ENCODE measurements at places on chromosomes 12 and 14. TPM values are rescaled to one million over a fixed set of nuclear protein-coding genes. Genes with fewer than 3 reads are reported as not detected.

C12orf56 gene
- total RNA-seq = 0.43 TPM

MSI1 gene
- not detected for total RNA-seq

ZBTB42 gene
- total RNA-seq = 6.2 TPM

LRTM2 gene
- not detected for total RNA-seq

SERPINA12 gene
- total RNA-seq = not detected

NDUFA12 gene
- 122 TPM for total RNA-seq

MUCL1 gene
- not detected for total RNA-seq

PKP2 gene
- 0.13 TPM for total RNA-seq

NEDD1 gene
- total RNA-seq = 62.0 TPM

SIX6 gene
- not detected for total RNA-seq

SLC39A5 gene
- not detected for total RNA-seq

PRKD1 gene
- 21.0 TPM for total RNA-seq

SYT1 gene
- 2.4 TPM for total RNA-seq

OTUB2 gene
- 1.9 TPM for total RNA-seq

BIN2 gene
- not detected for total RNA-seq

SDSL gene
- total RNA-seq = 5.1 TPM

FOXN4 gene
- not detected for total RNA-seq

HAL gene
- total RNA-seq = not detected

SPIC gene
- not detected for total RNA-seq

GPRC5D gene
- total RNA-seq = not detected

WNT1 gene
- not detected for total RNA-seq

KLRC4 gene
- not detected for total RNA-seq

TMEM119 gene
- 93.2 TPM for total RNA-seq

NOVA1 gene
- total RNA-seq = under 0.01 TPM

CACNA1C gene
- total RNA-seq = 11.5 TPM

RNASE1 gene
- not detected for total RNA-seq

NAB2 gene
- 107 TPM for total RNA-seq

SSPN gene
- 12.5 TPM for total RNA-seq

JAG2 gene
- total RNA-seq = 0.13 TPM

All from GM23248 (cell line).